ENCODE measurements at places on chromosomes 6 and 20.

- no peak for DNase-seq
Measured at GRCh38 chr6:70072540-70073179, 206.3 kb downstream of the COL19A1 start.

GRCh38 chr20:51525241-51526105 lies 17.0 kb downstream of the NFATC2 start:
- no peak for DNase-seq

GRCh38 chr6:110682460-110682853 lies 132.8 kb downstream of the CDK19 start:
- DNase-seq, result peak; percentile 74

- no peak for DNase-seq
Measured at GRCh38 chr6:161360520-161360919, 86.7 kb upstream of the AGPAT4 start.

- DNase-seq, result no peak
Measured at GRCh38 chr20:829551-829950, 4.0 kb upstream of the FAM110A start.

DNA sequence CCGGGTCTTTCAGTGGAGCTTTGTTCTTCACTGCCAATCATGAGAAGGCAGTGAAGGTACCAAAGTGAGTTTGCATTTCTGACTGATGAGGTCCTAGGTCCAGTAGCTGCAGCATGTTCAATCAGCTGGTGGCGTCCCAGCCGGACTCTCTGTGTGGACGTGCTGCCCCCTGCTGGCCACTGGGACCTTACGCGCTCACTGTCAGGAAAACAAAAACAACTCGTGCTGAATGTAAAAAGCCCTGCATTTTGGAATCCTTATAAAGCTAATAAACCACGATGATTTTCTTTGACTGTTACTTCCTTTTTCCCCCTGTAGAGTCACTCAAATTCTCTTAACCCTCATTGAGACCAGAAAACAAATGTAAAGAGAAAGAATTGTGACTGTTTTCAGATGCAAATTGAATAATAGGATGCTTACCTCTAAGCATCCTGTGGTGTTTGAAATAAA lies 4.9 kb upstream of the CD24 start:
- DNase-seq, result peak; percentile 74

- no peak for DNase-seq
Measured at GRCh38 chr6:155519176-155519738, 63.6 kb upstream of the NOX3 start.

- DNase-seq, result no peak
Measured at GRCh38 chr6:11271228-11272020, 39.0 kb upstream of the NEDD9 start.

- DNase-seq, result no peak
Measured at GRCh38 chr6:136979206-136979605, 57.1 kb downstream of the SLC35D3 start.

- no peak for DNase-seq
Measured at GRCh38 chr6:143397227-143398222, 53.0 kb downstream of the ADAT2 start.

DNA sequence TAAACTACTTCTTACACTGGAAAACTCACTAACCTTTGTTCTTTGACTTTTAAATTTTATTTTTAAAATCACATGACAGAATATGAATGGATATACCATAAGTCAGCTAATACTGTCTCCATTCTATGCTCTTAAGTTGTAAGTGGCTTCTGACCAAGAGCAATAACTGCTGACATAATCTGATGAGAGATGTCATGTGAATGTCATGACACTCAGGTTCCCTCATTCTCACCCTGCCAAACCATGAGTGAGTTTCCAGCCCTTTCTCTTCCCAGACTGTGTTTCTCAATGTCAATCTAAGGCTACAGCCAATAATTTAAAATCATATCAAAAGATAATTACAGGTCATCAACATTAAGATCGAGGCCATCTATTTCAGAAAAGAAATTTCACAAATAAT lies 39.7 kb downstream of the KIF16B start:
- no peak for DNase-seq

DNA sequence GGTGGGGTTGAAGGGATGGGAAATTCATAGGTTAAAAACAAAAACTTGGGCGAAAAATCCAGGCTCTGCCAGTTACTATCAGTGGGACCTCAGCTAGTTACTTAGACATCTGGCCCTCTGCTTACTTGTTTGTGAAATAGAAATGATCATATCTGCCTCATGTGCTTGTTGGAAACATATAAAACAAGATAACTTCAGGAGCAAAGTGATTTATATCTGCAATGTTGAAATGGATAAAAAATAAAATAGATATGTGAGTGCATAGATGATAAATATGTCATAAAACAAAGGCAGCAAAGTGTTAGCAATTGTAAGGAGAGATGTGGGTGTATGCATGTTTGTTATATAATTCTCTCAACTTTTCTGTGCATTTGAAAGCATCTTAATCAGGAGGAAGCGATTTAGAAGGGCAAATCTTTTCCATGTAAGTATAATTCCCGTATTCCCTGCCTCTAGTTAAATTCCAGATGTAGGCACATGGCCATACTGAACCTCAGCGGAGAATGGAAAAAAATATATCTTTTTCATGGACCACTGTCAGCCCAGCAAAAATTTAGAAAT lies 579.0 kb upstream of the FLRT3 start:
- no peak for DNase-seq

DNA sequence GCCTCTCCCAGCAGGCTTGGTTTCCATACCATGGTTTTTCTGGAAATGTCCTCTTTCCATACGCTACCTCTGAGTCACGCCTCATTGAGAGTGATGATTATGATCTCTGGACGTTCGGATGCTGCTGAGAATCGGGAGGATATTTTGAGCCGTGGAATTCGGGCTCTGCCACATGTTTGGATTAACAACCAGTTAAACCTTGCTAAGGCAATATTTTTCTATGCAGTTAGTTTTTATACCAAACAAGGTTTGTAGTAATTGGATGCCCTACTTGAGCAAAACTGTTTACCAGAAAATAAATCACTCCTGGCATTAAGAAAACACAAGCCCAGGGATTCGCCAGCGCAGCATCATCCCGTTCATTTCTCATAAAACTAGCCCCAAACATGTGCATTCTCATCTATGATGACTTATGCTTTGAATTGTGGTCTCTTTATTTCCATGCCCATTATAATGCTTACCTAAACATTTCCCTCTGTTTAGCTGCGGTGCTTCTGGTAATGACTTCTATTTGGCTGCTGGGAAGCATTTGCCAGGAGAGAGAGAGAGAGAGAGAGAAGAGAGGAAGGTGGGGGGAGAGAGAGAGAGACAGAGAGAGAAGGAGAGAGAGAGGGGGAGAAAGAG lies 198.9 kb downstream of the CLIC5 start:
- DNase-seq, result no peak
